ENCODE measurements at places on chromosomes 1 and 21.

DNA sequence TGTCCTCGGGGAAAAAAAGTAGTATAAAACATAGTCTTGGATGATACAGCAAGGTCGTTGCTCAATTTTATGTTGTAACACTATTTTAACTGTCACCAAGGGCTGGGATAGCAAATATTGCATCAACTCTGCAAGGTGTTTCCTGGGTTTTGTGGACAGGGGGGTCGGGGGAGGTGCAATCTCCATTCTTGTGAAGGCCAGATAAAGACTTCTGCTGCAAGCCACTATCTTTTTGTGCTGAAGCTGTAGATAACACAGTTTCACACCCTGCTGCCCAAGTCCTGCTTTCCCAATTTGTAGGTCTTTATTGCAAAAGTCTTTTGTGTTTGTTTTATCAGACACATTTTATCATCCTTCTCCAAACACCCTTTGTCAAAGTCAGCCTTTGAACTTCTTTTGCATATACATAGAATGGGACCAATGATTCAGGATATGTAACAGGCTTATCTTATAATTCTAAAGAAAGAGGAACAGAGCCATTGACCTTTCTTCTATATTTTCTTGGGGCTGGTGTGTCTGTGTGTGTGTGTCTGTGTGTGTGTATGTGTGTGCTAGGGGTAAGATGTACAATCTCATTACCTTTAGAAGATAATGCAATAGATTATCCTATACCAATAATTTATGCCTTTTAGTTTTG lies 140.6 kb downstream of the RUNX1 start:
- no peak for DNase-seq

- peak; percentile 63 for DNase-seq
These were observed 105.5 kb downstream of the ZC3H11B start for GRCh38 chr1:219507437-219507836.

DNA sequence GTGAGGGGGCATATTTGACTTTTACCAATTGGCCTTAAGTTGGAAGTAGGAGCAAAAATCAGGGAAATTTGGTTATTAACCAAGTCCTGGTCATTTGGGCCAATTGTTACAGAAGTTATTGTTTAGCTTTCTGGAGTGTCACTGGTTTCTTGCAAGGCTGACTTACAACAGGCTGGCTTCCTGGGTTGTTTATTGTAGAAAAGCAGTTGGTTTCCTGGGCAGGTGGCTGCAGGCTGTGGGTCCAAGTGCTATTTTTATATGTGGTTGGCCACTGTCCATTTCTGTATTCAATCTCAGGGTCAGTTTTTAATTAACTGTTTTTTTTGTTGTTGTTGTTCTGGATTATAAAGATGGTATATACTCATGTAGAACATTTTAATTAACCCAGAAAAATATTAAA lies 174.1 kb downstream of the KCNJ6 start:
- DNase-seq = no peak

DNA sequence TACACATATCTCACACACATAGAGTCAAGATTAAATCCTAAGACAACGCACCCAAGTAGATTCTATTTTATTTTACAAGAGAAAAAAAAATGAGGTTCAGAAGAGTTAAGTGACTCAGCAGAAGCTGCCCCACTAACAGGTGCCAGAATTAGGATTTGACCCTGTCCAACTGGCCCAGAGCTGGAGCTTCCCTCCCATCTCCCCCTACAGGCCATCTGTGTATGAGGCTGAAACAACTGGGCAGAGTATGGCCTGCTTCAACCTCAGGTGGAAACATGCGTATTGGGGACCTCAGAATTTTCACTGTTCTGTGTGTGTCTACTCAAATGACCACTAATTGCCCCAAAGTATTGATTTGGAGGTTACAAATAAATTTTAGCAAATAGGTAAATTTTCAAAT lies 29.9 kb downstream of the PSMG1 start:
- DNase-seq = no peak

GRCh38 chr1:238830036-238830611 lies 556.2 kb upstream of the CHRM3 start:
- no peak for DNase-seq

DNA sequence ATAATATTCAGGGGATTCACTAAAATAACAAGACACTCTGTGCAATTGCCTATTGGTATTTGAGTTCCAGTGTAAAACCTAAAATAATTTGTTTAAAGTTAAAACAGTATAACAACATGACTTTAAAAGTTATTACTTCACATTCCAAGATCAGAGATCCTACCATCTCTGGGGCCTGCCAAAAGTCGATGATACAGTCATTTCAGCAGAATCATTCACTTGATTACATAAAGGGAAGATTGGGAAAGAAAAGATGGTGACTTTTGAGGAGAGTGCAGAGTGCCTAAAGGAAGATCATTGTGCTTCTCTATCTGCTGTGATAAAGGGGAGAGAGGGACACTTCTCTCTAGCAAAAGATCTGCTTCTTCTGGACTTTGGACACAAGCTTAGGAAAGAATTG lies 784.4 kb upstream of the ADGRL4 start:
- DNase-seq = no peak

DNA sequence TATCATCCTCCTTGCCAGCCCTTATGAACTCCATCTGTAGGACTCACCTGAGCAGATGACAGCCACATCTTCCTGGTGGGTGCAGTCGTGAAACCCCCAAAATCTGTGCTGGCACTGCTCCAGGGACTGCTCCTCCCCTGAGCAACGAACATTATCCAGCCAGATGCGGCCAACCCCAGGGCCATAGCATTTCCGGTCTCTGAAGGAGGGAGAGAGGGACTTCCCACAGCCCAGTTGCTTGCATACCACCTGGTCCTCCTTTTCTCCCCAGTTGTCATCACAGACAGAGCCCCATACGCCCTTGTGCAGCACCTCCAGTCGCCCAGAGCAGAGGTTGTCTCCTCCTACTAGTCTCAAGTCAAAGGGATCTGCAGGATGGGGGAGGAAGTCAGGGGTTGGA lies 8.5 kb downstream of the CD5L start:
- DNase-seq = no peak

- DNase-seq = no peak
These were observed 122.7 kb downstream of the ZBTB18 start for GRCh38 chr1:244173769-244174168.

DNA sequence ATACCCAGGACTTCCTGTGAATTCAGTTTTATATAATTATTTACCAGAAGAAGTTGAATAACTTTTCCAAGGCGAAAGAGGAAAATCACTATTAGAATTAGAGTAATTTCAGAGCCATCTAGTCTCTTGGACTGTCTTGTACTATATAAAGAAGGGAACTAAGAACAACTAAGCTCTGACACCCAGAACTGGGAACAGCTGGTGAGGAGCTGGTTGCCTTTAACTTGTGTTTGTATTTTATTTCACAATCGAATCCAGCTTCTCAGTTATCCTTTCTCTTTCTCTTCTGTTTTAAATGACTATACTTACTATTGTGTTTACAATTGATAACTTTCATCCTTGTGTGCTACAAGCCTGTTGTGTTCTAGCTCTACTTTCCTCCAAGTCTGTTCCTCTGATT lies 8.4 kb downstream of the SNX27 start:
- DNase-seq = no peak

DNA sequence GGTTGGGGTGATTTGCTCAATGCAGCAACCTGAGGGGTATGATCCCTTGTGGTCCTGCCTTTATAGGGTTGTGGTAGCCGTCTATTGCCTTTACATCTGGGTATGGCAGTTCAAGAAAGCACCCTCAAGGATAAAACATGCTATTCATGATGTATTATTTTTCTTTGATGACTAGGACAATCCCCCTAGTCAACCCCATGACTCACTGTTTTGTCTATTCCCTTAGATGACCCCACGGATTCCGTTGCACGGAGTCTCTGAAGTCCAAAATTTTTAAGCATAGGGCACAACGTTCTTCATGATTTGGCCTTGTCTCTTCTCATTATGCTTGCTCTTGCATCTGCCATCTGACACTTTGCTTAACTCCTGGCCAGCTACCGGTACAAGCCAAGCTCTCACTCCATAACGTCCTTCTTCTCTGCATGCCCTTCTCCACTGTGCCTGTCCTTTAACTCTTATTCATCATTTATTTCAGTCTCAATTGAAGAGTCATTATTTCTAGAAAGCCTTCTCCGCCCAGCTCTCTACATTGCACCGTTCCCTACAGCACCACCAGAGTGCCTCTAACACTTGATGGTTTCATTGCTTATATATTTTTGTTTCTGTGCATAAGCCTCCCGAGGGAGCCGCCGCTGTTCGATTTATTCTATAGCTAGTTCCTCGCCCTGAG lies 838 bp upstream of the DISP1 start:
- DNase-seq = no peak

GRCh38 chr1:29282924-29283803 lies 46.8 kb downstream of the PTPRU start:
- DNase-seq = no peak

- no peak for DNase-seq
These were observed 26.1 kb downstream of the MAN1C1 start for GRCh38 chr1:25642574-25643108.

- no peak for DNase-seq
These were observed 51.1 kb downstream of the MORN1 start for GRCh38 chr1:2340086-2340917.

DNA sequence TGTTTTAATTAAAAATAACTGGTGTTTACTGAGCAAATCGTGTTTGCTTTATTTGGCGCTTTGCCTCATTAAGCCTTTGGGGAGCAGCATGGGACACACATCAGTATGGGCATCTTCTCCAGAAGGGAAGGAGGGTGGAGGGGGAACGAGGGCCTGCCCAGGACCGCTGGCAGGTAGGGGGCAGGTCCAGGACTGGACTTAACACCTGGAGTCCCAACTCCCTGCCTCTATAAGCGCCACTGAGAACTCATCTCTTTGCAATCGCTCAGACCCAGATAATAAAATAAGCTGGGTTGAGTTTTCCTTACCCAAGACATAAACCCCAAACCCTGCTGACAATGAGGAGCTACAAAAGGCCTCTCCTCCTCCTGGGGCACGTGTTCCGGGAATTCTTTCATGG lies 15.1 kb downstream of the ABCG1 start:
- DNase-seq = no peak

DNA sequence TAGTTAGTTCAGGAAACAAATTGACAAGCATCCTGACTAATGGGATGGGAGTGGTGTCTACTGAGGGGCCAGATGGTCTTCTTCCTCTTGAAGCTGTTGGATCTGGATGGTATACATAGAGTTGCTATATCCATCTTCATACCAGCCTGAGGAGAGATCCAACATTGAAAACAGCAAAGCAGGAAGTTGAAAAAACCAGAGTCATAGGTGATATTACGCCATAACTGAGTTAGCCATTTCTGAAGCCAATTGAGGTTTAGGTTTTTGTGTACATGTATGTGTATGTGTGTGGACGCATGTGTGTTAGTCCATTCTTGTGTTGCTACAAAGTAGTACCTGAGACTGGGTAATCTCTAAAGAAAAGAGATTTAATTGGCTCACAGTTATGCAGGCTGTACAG lies 2.3 kb upstream of the TSPAN2 start:
- no peak for DNase-seq

- no peak for DNase-seq
These were observed 26.1 kb upstream of the SLAMF6 start for GRCh38 chr1:160548960-160549664.

- DNase-seq = no peak
These were observed 58.2 kb downstream of the NFASC start for GRCh38 chr1:204928671-204929486.

DNA sequence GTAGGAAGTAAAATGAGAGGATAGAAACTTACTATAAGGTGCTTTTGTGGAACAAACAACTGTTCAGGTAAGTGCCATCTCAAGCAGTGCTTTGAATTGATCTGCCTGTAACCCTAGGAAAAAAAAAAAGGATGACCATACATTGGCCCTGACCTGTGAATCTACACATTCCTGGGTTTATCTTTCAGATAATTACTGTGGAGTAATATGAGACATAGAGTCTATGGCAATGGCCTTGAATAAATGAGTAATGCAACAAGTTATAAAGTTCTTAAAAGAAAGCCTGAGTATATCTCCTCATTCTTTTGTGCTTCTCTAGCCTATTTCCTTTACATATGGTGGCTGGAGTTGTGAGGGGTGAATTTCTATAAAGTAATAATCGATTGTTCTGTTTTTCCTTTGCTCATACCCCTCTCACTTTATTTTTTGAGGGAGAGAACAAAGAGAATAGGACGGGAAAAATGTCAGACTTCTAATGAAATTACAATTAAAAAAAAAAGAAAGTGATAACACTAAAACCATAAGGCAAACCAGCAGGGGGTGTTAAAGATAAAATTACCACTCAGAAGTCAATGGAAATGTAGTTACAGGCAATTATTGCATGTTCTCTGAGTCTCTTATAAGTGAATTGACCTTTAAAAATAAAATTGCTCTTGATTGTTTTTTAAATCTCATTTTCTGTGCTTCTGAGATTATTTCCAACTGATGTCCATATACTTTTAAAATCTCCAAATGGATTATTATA lies 12.4 kb upstream of the ATP1A1 start:
- DNase-seq = no peak

DNA sequence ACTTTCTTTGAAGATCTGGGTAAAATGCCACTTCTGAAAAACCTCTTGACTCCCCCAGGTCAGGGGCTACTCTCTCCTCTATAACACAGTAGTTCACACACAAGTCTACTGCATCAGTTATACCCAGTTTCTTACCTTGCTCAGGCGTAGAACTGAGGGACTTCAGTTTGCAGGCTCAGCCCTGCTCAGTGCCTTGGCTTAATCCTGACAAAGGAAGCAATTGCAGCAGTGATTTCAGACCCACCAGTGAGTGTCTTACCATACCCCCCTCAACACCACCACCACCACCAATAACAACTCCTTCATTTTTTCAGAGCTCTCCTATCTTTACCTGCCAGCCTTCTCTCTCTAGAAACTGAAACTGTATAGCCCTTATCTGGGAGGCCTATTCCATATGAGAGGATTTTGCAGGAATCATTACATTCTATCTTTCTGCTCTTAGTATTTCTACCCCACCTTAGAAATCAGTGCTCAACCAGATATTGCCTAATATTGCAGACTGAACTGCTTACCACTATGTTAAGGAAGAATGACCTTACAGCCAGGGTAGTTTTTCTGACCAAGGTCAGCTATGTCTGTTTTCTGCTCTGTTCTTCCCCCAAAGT lies 105.5 kb upstream of the S1PR1 start:
- DNase-seq = no peak

DNA sequence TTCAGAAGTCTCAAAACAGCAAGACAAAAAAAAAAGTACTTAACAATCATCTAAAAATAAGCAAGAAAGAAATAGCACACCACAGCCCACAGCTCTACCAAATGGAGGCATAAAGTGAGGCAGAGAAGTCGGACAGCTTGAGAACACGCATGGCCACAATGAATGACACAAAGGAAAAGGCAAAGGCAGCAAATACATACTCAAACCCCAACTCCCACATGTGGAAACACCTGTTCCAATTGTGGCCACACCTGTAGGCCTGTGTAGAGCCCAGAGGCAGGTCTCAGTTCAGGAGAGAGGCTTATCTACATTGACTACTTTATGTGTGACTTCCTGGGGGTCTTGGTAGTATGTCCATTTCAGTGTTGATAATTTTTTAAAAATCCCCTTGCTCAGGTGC lies 543.5 kb downstream of the LMO4 start:
- DNase-seq = no peak

Measured in HFF-Myc (cell line).